ENCODE measurements at places on chromosomes 7 and 10. TPM values are rescaled to one million over a fixed set of nuclear protein-coding genes. Genes with fewer than 3 reads are reported as not detected.

Gene CTAGE15
- total RNA-seq, result 0.14 TPM

Gene DRGX
- not detected for total RNA-seq

Gene ABCB4
- total RNA-seq, result 3.4 TPM

Gene STEAP4
- 4.6 TPM for total RNA-seq

Gene SNX13
- 38.4 TPM for total RNA-seq

Gene CPEB3
- 0.55 TPM for total RNA-seq

Gene STOX1
- total RNA-seq, result 0.14 TPM

Gene FAM25G
- not detected for total RNA-seq

Gene RASSF4
- total RNA-seq, result 11.8 TPM

Gene WNT8B
- total RNA-seq, result not detected

Gene CACNA2D1
- 90.3 TPM for total RNA-seq

Gene CALD1
- total RNA-seq, result 649 TPM

Gene ITIH5
- total RNA-seq, result 3.0 TPM

Gene IQUB
- total RNA-seq, result 0.43 TPM

Gene ZNF485
- 1.7 TPM for total RNA-seq

Gene FAM25C
- not detected for total RNA-seq

Gene ECHDC3
- 4.4 TPM for total RNA-seq

Gene KCNH2
- total RNA-seq, result 1.7 TPM

Gene OR2A42
- total RNA-seq, result not detected

All from smooth muscle cell of bladder (primary cell).